Sigmoid colon (tissue), 7 donors: ENCODE measurements at places on chromosomes 3 and 15. TPM values are rescaled to one million over a fixed set of nuclear protein-coding genes. Genes with fewer than 3 reads are reported as not detected.

PRR20G gene
- not detected for total RNA-seq

HDAC11 gene
- total RNA-seq: 17.2 TPM

CHRNA5 gene
- total RNA-seq: 2.0 TPM

NEK11 gene
- 12.2 TPM for total RNA-seq

FHIT gene
- total RNA-seq: 10.0 TPM

GRCh38 chr3:143291836-143292447 lies 172.4 kb downstream of the CHST2 start:
- DNase-seq: no peak

GRCh38 chr3:188948281-188948996 lies 223.3 kb upstream of the TPRG1 start:
- peak; percentile 84 for DNase-seq

- DNase-seq: no peak
Observed at GRCh38 chr3:15514663-15515340, 6.7 kb downstream of the COLQ start.

DNA sequence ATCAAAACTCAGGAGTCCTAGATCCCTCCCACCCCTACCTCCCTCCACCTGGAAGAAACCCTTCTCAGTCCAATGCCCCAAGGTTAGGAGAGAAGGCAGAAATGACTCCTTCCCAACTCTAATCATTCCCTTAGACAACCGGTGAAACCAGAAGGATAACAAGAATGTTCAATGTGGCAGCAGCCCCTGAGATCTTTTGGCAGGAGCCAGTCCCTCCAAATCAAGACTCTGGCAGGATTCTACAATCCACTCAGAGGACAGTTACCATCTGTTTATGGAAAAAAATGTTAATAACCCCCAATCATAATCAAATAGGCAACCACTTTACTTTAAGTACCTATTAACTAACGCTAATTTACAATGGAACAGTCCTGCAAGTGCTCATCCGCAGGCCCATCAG lies 136.5 kb downstream of the NTRK3 start:
- DNase-seq: no peak

DNA sequence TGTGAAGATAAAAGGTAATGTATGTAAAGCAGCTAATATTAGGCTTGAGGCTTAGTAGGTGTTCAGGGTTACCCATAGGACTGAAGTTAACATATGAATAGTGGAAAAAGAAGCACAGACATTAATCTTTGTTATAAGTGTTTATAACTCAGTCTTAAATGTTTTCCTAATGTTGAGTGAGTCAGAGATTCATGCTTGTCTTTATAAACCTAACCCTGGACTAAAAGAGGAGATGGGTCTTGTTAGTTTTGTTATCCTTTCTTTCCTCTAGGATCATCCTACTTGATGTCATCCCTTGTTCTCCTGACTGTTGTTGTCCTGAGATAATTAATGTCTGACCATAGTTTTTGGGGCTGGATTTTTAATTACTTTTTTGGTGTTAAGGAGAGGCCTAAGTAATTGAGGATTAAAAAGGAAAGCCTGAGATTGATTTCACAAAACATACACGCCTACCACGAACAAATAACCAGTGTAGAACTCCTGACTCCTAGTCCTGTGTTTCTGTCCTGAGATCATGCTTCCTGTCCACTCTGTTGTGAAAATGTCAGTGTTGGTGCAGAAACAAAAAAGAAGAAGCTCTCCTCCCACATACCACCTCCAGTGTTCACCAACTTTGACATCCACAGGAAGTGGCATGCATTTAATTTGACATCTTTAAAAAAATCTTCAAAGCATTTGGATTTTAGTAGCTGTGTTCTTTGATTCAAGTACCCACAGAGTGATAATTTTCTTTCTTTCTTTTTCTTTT lies 8.4 kb downstream of the MITF start:
- no peak for DNase-seq

DNA sequence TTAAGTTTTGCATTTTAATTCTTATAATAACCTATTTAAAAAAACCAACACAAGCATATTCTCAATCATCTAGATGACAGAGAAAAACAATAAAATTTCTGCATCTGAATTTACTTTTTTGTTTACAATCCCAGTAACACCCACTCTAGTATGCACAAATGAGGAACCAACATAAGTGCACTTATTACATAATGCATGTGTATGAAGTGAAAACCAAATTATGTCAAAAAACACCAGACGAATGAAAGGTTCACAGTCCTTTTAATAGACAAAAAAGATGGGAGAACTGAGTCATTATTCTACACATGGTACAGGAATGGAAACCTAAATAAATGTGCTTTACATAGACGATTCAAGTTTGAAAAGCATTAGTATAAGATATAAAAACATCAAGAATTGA lies 91.7 kb downstream of the NR1I2 start:
- DNase-seq: no peak

GRCh38 chr15:64236156-64236894 lies 73.5 kb upstream of the PPIB start:
- no peak for DNase-seq

- DNase-seq: no peak
Observed at GRCh38 chr3:188294113-188294512, 140.2 kb downstream of the LPP start.

GRCh38 chr3:128911911-128912310 lies 32.5 kb downstream of the ACAD9 start:
- DNase-seq: no peak

DNA sequence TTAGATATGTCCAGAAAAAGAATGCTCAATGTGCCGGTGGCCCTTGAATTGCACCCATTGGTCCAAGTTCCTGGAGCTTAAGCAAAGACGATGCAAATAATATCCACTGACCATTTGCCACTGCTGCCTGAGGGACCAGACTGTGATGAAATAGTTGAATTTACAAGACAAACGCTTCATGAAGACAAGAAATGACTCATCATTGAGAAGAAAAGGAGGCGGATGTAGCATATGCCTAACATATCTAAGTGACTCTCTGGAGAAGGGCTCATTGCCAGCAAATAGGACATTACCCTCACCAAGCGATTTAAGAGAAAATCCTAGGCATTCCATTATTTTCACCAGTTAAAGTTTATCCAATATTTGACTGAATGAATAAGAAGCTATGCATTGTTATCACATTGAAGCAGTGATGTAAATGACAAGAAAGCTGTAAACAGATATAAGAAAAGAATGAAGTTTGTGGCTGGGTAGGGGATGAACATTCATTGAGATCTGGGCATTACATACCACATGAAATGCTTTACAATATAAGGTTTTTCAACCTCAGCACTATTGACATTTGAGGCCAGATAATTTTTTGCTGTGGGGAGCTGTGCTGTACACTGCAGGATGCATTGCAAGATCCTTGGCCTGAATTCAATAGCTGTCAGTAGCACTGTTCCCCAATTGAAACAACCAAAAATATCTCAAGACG lies 48.9 kb upstream of the CPNE4 start:
- DNase-seq: no peak
